Stimulated activated CD4-positive, alpha-beta T cell treated with anti-CD3 and anti-CD28 coated beads, Interleukin-4, amount 100 ng/mL, for 1 hour (primary cell): ENCODE measurements at places on chromosomes 2 and 18.

DNA sequence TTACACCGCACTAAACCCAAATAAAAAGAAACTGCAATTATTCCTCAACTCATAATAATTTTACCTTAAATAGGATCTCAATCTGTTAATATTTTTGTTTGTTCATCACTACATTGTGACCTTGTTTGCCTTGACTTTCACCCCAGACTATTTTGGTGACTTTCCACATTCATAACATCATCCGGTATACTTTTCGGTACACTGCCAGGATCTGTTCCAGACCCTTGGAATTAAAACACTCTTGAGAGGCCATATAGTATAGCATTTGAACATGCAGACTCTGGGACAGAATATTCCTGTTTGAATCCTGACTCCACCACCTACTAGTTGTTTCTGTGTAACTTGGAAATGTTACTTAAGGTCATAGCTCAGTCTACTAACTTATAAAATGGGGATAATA lies 577.4 kb downstream of the METTL4 start:
- DNase-seq, result no peak

DNA sequence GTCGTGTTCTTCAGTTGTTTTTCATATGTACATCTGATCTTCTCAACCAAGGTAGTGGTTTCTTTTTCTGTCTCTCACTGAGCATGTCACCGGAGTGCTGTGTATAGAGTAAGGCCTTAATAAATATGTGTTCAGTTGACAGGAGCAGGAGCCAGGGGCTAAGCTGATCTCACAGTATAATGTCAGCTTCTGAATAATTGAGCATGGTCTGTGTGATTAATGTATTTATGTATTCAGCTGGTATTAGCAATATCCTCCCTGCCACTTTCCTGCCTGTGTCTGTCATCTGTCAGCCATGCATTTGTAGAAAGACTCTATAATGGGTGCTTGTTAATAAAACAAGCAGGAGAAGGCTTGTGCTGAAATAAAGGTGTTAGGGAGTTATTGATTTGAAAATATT lies 198.9 kb downstream of the ADCYAP1 start:
- DNase-seq, result no peak

DNA sequence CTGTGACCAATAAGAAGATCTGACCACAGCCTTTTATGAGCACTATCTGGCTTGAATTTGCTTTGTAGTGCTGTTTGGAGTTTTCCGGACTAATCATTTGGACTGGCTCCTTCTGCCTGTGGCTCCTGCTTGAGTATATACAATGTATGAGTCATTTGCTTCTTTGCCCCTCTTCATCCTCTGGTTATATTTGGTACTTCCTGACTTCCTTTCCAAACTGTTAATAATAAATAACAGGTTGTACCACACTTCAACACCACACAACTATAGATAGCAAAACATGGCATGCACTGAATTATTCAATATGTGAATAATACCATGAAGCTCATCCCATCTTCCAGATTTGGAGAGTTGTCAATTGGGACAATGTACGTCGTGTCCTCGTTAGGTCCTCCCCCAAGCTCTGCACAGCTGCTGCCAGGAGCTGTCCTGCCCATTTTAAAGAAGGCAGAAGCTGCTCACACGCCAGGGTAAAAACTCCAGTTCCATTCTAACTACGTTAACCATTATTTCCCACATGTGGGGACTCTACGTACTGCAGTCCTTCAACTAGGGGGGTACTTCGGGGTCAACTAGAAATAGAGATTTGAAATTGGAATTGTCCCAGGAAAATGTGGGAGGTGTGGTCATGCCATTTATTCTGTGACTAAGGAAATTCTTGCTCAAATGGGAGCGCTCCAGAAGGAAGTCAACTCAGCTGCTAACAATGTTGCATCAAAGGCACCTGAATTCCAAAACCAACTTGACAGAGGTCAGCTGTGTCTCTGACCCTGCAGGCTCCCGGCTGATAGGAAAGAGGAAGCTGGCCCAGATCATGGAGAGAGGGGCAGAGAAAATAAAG lies 38.1 kb downstream of the ST8SIA5 start:
- no peak for DNase-seq

GRCh38 chr18:50424877-50425690 lies 50.2 kb downstream of the SKA1 start:
- no peak for DNase-seq

- no peak for DNase-seq
These were observed 242.6 kb downstream of the RIT2 start for GRCh38 chr18:42872838-42873237.

- peak; percentile 60 for DNase-seq
These were observed 48.8 kb downstream of the C2orf42 start for GRCh38 chr2:70141902-70142589.

DNA sequence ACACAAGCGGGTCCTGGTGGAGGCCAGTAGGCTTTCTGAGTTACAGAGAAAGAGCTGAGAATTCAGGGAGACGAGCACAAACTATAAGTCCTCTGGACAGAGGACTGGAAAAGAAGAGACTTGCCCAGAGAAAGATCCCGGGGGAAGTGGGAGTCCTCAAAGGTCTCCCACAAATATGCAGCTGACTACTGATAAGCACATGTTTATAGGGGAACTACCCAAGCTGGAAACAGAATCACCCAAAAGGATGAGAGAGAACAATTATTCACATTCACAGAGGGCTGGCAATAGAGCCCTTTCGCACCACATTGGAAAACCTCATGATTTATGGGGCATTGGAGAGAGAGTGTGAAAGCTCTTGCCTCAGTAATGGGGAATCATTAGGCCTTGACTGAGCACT lies 337.6 kb downstream of the IRS1 start:
- DNase-seq, result no peak

DNA sequence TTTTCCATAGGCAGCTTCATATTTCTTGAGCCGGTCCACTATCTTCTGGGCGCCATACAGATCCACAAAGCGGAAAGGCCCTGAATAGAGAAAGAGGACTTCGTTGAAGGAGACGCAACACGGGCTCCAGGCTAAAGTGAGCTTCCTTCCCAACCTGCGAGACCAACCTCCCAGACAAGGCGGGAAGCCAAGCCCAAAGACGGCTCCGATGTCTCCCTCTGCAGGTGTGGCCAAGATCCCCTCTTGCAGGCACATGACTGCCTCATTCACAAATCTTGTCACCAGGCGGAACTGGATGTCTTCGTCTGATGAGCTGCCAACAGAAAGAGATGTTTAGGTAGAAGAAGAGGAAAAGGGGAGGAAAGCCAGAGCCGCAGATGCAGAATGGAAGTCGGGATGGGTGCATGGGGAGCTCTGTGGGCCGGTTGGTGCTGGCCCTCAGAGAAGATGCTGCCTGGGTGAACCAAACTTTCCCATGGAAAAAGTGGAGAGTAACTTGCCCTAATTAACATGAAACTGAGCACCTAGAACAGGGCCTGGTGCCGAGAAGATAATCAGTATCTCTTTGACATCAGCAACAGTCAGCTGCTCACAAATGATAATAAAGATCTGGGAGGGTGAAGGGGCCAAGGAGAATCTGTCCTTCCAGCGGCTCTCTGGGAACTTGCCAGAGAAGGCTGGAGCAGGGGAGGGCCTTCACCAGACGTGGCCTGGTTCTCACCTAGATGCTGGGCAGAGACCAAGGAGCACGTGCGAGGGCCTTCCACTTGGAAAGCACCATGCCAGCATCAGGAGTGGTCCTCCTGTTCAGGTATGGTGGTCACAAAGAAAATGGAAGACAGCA lies 18.6 kb downstream of the GAREM2 start:
- DNase-seq, result no peak

DNA sequence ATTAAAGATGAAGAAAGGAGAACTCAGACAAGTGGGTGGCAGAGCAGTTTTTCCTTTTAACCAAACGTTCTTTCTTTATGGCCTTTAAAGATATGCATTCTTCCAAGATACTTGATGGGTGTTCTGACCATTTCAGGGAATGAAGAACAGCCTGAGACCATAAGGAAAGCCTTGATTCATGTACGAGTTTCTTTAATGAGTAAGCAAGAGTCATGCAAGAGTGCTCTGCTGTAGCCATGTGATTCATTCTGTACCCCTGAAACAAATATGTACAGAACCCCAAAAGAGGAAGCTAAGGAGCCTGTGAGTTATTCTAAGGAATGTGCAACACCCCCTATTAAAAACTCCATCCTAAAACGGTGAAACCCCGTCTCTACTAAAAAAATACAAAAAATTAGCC lies 372.8 kb downstream of the MTX2 start:
- no peak for DNase-seq

DNA sequence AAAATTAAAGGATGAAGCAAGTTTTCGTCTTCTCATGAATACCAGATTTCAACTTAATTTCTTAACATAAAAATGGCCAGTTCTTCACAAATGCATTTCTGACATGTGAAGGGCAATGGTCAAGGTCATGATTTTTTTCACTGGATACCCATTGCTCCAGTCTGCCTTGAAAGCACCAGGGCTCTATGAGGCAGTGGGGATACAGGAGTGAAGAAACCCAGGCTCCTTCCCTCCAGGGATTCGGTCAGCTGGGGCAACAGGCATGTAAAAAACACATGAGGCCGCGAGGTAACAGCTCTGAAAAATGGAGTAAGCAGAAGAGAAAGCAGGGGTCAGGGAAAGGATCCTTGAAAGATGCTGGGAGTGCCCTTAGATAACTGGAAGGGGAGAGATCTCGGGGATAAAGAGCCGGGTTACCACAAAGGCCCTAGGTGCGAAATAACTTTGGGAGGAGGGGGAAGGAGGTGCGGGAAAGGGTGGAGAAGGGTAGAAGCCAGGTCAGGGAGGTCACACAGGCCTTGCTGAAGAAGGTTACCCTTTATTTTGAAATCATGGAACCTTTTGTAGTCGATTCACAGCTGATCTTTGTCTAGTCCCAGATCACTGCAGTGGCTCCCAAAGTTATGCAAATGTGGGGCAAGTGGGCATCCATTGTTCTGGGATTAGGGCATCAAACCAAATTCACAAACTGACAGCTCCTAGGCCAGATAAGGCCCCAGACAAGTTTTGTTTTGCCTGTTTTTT lies 5.2 kb upstream of the SPRED2 start:
- DNase-seq, result no peak

GRCh38 chr2:44137872-44138551 lies 30.7 kb upstream of the PPM1B start:
- DNase-seq, result no peak

DNA sequence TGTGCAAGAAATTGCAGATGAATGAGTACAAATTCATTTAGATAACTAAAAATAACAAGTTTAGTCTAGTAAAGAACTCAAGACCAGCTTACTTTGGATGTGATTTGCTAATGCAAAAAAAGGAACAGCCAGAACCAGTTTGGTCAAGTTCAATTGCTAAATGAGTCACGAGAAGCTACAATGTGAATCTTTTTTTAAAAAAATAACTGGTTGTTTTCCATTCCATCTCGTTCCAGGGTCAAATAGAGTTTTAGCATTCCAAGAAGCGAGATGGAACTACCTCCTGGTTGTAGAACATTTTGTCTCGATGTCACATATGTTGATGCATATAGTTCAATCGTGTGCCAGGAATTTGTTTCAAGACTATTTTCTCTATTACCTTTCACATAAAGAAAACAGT lies 65.0 kb upstream of the IKZF2 start:
- no peak for DNase-seq

GRCh38 chr2:43313642-43314017 lies 87.2 kb upstream of the ZFP36L2 start:
- no peak for DNase-seq

DNA sequence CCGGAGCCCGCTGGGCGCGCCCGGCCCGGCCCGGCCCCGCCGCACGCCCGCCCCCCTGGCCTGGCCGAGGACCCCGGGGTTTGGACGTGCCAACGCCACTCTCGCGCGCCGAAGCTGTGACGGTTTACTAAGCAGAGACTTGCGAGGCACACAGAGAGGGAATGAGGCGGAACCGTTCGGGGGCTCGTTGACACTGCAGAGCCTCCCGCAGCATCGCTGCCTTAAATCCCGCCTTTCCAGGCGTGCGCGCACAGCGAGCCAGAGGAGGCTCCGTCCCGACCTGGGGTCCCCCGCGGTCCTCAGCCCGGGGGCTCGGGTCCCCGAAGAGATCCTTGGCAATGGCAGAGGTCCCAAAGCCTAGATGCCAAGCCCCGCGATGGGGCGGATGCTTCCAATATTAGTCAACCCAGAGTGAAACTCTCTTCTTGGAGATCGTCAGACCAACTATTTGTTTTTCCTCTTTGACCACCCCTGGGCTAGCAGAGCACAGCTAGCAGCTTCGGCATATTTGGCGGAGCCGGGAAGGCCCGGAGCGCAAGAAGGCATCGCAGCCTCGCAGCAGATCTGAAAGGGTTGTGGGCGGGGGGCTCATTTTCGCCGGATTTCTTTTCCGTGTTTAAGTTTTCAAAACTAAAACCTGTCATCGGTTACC lies at the start of gene ZNF385B:
Gene ZNF385B, minus strand, starts transcription at position 197 of the 652 bp plus-strand sequence.
- DNase-seq, result no peak

- no peak for DNase-seq
These were observed 86.7 kb upstream of the MAP4K4 start for GRCh38 chr2:101610750-101611315.

DNA sequence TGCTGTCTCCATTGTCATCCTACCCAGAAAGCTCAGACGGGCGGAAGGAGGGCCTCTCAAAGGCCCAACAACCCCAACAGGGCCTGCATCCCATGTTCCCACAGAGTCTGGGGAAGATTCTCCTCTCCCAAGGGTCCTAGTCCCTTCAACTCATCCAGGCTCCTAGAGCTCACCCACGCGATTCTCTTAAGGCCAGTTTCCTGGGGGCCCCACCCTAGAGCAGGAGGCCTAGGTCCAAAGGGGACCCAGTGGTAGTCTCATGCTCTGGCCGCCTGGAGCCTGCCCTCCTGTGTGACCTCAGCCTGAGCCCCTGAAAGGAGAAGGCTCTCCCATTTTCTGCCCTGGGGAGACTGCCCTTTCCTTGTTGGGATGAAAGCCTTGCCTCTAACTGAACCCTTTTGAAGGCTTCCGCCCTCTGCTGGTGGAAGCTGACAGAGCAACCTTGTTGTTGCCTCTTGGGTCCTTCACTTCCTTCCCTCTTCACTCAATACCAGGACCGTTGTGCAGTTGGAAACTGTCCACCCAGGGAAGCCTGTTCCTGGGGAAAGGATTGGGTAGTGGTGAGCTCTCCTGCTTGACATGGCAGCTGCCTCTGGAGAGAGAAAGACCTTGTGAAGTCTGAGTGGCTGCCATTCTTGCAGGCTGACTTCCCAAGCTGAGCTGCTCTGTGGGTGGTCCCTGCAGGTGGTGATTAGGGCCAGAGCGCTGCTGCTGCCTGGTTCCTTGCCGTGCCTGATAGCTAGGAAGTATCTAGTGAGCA lies 86.0 kb upstream of the ALPP start:
- DNase-seq, result peak; percentile 52

DNA sequence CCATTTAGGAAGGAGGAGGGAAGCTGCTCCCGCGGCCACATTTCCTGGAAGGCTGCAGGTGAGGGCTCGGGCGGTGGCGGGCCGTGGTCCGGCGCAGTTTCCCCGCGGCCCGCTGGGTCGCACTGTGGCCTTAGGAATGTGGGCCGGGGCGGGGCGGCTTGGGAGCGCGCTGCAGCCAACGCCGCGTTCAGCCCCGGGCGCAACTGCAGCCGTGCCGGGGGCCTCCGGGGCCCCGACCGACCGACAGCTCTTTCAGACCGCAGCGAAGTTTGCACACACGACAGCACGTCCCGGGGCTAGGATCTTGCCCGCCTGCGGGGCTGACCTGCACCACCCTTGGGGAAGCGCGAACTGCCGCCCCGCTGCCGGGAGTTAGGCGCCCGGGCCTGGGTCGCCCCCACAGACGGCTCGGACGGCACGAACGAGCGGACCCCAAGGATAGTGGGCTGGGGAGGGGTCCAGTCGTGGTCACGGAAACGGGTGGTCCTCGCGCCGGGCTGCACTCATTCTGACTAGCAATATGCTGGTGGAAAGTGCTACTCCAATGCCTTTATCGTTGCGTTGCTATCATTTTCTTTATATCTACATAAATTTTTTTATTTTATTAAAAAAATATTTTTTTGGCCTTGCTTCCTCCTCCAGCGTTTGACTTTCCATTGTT lies 69.9 kb upstream of the DLX2 start:
- DNase-seq, result peak; percentile 72
